Amniotic epithelial cell (primary cell): ENCODE measurements at places on chromosomes 16 and 17.

- DNase-seq = no peak
Observed at GRCh38 chr16:85077039-85077438, 35.2 kb downstream of the CIBAR2 start.

- DNase-seq = peak; percentile 91
Observed at GRCh38 chr16:21611198-21611555, 11.8 kb downstream of the METTL9 start.

DNA sequence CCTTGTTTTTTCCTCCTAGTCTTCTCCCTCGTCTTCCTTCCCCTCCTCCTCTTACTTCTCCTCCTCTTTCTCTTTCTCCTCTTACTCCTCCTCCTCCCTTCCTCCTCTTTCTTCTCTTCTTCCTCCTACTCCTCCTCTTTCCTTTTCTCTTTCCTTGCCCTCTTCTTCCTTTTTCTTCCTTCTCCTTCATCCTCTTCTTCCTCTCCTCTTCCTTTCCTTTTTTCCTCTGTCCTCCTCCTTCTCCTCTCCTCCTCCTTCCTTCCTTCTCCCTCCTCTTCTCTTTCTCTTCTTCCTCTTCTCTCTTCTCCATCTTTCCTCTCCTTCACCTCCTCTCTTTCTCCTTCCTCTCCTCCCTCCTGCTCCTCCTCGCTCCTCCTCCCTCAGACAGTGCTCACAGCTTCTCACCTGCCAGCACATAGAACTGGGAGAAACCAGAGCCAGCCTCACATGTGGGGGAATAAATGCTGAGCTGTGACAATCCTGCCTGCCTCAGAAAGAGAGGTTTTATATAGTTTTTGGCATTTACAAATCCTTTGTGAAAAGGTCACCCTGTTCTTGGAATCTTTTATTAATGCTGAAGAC lies 84.3 kb upstream of the NLRP1 start:
- DNase-seq = no peak

- no peak for DNase-seq
Observed at GRCh38 chr17:75228305-75228704, 22.8 kb downstream of the NUP85 start.

DNA sequence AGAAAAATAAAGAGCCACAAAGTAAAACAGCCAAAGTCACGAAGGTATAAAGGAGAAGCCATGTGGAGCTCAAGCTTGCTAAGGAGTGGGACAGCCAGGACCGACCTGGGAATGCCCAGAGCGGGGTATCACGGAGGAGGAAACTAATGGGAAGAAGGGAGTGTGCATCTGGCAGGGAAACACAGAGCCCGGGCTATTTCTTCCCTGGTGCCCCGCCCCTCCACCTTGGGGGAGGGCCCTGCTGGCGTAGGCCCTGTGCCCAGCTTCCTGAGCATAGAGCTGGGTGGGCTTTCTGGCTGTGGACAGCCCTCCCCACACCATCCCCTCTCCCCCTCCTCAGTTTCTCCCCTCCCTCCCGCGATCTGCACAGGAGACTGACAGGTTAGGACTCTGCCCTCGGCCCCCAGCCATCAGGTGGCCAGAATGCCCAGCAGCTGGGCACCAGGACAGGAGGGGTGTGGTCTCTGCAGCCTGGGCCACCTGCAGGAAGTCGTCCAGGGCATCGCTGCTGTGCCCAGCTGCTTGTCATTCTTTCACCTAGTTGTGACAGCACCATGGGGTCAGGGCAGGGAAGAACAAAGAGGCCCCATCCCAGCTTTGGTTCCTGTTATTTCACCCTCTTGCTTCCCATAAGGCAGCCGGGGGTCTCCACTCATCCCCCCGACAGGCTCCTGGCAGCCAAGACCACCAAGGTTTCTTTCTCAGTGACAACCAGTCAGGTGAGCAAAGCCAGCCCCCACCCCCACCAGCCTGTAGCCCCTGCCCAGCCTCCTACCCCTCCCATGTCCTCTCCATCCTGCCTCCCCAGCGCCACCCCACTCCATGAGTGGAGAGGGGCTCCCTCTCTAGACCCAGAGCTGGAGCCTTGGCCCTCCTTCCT lies 7.1 kb upstream of the DCAF7 start:
- no peak for DNase-seq
